Astrocyte of the cerebellum (primary cell): ENCODE measurements at places on chromosomes 4 and X.

DNA sequence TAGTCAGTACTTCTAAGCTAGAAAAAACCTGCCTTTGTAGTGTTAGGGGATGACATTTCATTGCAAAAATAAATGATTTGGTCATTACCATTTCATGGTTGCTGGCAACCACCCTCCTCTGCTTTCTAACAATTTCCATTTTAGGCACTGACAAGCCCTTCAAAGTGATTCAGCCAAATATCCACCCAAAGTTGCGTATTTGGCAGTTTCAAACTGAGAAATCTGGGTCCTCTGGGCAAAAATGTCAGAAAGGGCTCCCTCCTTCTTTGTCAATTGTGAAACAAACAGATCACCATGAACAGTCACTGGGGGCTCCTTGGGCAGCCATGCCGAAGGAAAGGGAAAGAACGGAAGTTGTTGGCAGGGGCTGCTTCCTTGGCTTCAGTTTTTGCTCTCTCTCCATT lies 33.0 kb downstream of the PLAC1 start:
- peak; percentile 18 for DNase-seq

DNA sequence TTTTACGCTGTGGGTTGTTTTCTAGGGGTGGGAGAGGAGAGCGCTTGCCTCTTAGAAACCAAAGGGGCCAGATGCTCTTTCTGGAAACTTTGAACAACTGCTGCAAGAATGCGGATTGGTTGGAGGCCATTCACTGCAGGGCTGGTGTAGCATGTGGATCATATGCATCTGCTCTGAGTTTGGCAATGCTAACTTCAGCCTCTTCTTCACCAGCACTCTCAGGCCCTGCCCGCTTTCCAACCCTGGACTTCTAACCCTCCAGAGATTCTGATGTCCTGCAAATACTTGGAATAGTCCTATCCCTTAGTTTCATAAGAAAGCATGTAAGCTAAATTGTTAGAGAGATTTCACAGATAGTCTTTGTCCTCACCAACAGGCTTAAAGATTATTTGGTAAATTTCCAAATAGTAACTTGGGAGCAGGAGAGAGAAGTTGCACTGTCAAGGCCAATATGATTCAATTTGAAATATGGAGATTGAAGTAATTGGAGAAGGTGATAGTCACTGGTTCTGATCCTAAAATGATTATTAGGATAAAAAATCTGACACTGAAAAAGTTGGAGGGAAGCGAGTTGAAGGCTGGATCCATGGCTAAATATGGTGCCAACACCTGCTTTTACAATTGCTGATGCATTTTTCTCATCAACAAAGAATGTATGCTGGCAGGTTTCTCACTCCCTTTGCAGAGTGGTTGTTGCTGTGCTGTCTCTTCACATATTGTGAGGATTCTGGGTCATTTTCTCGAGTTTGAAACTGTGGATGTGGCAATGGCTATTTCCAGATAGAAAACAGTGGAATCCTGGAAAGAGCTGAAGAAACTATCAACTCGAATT lies 210.4 kb downstream of the PTTG2 start:
- DNase-seq: no peak

GRCh38 chrX:135591871-135592270 lies 71.4 kb downstream of the INTS6L start:
- no peak for DNase-seq

DNA sequence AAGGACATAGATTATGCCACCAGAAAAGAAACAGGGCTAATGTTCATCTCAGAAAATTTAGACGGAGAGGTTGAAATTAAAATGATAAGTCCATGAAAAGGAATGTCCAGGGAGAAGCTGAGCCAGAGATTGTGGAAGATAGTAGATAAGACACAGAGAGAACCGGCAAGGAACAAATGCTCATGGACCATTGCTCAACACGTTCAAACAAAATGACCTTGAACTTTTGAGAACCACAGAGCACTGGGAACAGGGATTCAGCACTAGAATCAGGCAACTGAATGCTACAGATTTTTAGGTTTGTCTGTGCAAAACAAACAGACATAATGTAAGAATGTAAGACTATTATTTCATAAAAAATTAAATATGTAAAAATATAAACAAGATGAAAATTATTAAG lies 206.3 kb downstream of the PDGFC start:
- no peak for DNase-seq

GRCh38 chr4:183142571-183143550 lies 43.8 kb downstream of the WWC2 start:
- DNase-seq: no peak

GRCh38 chr4:952881-953573 lies 20.3 kb downstream of the DGKQ start:
- no peak for DNase-seq

DNA sequence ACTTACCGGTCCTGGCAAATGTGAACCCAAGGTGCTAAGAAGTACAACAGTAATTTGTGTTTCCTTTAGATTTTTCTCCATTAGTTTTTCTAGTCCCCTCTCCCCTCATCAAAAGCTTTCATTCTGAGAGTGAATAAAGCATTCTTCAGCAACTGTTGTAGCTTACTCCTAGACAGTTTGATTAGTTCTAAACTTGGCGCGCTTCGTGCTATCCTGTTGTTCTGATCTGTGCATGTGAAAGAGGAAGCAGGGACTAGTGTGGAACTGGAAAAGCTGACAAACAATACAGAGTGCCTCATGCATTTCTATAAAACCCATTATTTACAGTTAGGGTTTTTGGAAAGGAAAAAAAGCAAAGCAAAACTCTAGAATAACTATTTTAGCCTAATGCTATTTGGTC lies 556.9 kb upstream of the SLIT2 start:
- no peak for DNase-seq

DNA sequence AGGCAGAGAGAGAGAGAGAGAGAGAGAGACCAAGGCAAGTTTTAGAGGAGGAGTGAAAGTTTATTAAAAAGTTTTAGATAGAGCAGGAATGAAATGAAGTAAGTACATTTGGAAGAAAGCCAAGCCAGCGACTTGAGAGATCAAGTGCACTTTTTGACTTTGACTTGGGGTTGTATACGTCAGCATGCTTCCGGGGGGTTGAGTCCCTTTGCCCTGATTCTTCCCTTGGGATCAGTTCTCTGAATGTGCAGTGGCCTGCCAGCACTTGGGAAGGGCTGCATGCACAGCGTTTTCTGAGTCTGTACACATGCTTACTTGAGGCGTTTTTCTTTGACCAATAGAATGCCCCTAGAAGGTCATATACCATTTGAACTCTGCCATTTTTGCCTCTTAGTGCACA lies 400.5 kb downstream of the PDGFC start:
- no peak for DNase-seq

DNA sequence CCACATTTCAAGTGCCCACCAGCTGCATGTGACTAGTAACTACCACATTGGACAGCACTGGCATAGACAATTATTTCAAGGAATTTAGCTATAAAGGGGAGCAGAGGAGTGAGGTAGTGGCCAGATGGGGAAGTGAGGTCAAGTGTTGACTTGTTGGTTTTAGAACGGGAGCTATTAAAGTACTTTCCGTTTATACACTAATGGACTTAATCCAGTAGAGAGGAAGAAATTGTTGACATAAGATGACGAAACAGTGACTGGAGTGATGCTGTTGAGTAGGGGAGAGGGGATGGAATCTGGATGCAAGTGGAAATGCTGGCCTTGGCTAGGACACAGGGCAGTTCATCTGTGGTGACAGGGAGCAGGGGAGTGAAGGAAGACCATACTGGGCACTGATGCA lies 154.4 kb downstream of the AMMECR1 start:
- no peak for DNase-seq

DNA sequence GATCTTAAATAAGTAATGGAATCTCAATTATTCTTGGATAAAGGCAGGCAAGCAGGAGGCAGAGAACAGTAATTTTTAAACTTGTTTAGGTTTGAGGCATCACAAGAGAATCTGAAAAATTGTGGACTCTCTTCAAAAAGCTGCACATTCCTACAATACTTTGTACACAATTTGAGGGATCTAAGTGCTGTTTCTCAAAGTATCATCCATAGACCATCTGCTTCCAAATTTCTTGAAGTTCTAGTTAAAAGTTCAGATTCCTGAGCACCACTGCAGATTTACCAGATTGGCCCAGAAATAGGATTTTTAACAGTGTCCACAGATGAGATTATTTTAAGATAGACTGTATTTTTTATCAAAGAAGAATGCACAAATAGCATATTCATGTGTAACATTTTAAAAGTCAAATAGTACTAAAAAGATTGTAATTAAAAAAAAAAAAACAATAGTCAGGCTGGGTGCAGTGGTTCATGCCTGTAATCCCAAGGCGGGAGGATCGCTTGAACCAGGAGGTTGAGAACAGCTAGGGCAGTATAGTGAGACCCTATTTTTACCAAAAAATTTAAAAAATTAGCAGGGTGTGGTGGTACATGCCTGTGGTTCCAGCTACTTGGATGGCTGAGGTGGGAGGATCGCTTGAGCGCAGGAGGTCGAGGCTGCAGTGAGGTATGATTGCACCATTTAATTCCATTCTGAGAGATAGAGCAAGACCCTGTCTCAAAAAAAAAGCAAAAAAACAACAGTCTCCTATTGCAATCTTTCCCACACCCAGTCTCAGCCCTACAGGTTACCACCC lies 14.2 kb upstream of the FNIP2 start:
- no peak for DNase-seq

DNA sequence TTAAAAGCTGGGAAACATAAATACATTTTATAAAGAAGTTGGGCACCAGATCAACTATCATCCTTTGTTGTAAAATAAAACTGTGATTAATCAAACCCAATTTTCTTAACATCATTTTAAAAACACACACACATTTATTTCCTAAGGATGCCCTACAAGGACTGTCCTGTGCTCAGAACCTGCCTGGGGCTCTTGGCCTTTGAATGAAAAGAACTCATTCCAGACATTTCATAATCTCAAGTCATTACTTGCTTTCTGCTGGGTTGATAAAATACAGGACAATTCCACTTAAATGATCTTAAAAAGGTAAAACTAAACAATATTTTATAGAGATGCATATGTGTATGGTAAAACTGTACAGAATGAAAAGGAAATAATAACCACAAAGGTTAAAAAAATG lies 2.8 kb downstream of the SH3D19 start:
- no peak for DNase-seq

GRCh38 chr4:5204781-5205180 lies 153.5 kb downstream of the STK32B start:
- DNase-seq: no peak

- DNase-seq: no peak
Observed at GRCh38 chrX:5852941-5853340, 375.7 kb downstream of the NLGN4X start.

- no peak for DNase-seq
Observed at GRCh38 chrX:68232206-68232605, 201.1 kb downstream of the OPHN1 start.

- no peak for DNase-seq
Observed at GRCh38 chr4:41423117-41423516, 114.8 kb upstream of the LIMCH1 start.

- peak; percentile 99 for DNase-seq
Observed at GRCh38 chr4:53932796-53933610, 131.4 kb downstream of the CHIC2 start.

GRCh38 chrX:101062176-101062575 lies 10.3 kb upstream of the TRMT2B start:
- no peak for DNase-seq
